ENCODE measurements at places on chromosomes 2 and 18.

DNA sequence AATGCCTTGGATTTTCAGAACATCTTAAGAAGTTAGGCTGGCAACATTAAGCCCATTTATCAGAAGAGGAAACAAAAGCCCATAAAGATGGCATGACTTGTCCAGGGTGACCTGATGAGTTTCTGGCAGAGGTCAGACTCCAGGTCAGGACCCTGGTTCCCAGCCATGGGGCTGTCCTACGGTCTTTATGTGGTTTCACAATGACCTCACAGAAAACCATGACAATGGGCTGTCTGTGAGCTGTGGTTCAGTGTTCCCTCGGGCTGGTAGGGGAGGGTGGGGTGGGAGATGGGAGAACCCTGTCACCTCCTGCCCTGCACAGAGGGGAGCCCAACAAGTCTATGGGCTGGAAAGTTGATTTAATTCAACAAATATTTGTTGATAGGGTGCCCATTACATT lies 101.8 kb downstream of the LOXHD1 start:
- no peak for DNase-seq

- DNase-seq, result no peak
Observed at GRCh38 chr2:79359419-79359818, 153.4 kb upstream of the CTNNA2 start.

DNA sequence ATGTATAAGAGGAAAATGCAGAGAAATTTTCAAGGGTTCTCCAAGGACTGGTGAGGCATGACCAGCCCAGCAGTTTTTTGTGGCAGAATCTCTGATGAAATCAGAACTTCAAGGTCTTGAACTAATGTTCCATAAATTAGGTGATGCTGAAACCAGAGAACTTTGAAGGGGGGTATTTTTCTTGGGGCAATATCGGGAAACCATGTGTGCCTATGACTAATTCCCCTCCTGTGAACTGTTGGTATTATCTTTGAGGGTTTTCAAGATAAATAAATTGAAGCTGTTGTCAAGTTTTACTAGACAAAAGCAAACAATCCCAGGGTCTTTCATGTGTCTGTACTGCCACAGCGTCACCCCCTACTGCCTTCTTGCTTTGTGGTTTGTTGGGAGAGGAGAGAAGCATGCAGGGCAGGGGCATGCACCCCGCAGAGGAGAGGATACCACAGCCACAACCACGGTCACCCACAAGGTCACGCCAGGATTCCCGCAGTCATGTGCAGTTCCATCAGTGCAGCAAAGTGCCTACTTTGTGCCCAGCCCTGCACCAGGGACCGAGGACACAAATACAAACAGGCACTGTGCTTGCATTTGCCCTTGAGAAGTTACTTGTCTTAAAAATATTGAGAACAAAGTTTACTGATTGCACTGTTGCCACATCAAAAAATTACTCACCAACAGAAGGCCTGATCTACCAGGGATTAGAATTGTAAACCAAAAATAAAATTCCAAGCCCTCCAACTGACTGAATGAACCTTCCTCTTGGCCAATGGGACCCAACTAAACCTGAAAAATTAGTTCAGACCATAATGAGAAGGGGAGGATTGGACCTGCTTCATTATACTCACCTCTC lies 413.3 kb upstream of the TRIB2 start:
- no peak for DNase-seq

- no peak for DNase-seq
Observed at GRCh38 chr2:159895258-159896065, 97.5 kb upstream of the CD302 start.

DNA sequence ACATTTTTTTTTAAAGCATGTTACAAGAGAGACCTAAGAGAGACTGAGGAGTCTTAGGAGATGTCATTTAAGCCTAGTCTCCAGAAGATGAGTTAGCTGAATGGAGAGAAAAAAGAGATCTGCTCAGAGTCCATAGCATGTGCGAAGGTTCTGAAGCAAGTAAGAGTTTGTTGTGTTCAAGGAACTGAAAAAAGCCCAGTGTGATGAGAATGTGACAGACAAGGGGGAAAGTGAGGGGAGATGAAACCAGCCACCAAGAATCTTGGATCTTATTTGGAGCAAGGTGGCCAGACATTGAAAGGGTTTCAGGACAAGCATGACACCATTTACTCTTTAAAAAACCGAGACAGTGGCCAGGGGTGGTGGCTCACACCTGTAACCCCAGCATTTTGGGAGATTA lies 5.2 kb upstream of the MOB1A start:
- DNase-seq, result no peak

DNA sequence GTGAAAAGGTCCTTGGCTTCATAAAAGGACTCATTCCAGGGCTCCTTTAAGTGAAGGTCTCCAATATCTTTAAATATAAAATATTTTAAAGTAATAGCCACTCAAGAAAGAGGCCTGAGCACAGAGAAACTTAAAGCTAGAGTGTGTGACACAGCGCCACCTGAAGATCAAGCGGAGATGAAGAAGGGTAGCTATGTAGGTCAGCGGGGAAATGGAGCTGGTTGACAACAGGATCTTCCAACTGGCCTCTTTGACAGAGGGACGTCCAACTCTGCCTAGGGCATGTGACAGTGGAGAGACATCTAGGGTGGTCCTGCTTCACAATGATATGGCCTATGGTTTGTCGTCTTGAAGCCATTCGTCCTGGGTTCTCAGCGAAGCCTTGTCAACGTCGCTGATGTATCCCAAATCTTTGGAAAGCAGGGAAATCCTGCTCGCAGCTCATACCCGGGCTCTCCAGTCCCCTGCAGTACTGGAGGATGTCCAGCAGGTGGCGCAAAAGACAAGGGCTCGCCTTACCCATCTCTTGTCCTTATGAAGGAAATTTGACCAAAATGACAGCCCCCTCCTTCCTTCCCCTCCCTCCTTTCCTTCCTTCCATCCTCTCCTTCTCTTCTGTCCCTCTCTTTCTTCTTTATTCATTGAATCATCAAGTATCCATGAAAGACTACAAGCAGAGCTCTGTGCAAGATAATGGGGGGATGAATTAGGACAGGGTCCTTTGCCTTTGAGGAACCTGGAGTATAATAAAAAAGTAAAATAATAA lies 59.6 kb downstream of the LONRF2 start:
- DNase-seq, result peak; percentile 60

- no peak for DNase-seq
Observed at GRCh38 chr2:74725287-74725686, 71.2 kb downstream of the SEMA4F start.

DNA sequence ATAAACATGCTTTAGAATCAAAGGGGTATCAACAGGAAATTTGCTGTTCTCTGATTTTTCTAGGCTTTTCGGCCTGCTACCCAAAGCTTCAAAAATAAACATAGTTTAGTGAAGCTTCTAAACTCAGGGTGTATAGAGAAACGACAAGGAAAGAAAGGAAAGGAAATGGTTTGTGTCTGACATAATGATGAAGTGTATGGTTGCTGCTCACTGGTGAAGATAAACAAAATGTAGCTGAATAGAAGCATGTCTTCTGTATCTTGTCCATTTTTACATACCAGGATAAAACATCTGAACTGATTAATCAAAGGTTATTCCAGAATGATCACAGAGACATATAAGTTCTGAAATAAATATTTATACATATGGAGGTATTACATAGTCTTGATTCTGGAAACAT lies 1324.6 kb upstream of the NRXN1 start:
- DNase-seq, result no peak

- DNase-seq, result no peak
Observed at GRCh38 chr18:6949800-6950586, 167.6 kb downstream of the LAMA1 start.

GRCh38 chr2:95060446-95061118 lies 35.1 kb downstream of the MAL start:
- no peak for DNase-seq

DNA sequence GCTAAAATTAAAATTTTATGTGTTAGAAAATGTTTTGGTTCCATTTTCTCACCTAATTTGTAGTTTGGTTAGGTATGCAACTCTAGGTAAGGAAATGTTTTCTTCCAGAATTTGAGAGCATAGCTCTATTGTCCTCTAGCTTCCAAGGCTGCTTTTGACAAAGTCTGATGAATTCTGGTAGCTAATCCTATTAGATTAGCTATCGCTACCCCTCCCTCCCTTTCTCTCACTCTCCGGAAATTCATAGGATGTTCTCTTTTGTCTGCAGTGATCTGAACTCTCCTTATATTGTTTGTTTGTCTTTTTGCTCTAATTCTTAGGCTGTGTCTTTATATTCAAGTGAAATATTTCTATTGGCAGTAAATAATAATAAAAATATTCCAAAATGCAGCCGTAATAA lies 382.9 kb downstream of the DCC start:
- no peak for DNase-seq

DNA sequence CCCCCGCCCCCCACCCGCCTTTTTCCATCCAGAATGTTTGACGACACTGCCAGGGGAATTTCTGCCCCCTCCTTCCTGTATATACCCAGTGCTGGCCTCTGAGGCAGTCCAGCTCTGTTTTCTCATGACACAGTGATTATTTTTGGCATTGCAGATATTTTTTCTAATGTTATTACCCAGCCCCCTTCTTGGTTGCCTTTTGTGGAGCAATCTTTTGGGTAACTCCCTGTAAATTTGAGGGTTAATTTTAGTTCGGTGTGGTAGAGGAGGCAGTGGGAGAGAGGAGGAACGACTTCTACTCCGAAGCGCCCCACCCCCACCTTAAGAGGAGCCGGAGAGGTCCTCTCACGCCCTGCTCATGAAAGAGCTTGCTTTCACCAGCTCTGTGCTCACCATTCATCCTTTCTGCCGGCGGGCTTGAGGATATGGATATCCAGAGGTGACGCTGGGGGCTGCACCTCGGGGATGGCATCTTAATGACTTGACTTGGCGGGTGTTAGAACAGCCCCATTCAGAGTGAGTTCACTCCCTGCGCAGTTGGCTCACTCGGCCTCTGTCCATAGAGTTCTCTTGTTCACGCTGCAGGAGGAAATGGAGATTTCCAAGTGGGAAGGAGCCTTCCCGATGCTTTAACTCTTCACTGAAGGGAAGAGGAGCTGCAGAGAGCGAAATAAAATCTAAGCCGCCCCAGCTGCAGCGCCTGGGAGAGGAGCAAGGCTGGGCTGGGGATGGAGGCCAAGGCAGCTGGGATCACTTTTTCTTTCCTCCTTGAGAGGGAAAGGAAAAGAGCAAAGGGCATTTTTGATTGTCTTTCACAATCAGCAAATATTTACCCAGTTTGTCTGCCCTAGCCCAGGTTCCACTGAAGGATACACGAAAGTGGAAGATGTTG lies 38.4 kb downstream of the EPAS1 start:
- no peak for DNase-seq

- no peak for DNase-seq
Observed at GRCh38 chr2:161571051-161571429, 53.2 kb upstream of the SLC4A10 start.

- no peak for DNase-seq
Observed at GRCh38 chr2:3034396-3034795, 343.2 kb downstream of the EIPR1 start.

- DNase-seq, result no peak
Observed at GRCh38 chr2:156649596-156649995, 213.4 kb downstream of the GPD2 start.

GRCh38 chr2:217753460-217754200 lies 249.2 kb downstream of the TNS1 start:
- DNase-seq, result no peak

DNA sequence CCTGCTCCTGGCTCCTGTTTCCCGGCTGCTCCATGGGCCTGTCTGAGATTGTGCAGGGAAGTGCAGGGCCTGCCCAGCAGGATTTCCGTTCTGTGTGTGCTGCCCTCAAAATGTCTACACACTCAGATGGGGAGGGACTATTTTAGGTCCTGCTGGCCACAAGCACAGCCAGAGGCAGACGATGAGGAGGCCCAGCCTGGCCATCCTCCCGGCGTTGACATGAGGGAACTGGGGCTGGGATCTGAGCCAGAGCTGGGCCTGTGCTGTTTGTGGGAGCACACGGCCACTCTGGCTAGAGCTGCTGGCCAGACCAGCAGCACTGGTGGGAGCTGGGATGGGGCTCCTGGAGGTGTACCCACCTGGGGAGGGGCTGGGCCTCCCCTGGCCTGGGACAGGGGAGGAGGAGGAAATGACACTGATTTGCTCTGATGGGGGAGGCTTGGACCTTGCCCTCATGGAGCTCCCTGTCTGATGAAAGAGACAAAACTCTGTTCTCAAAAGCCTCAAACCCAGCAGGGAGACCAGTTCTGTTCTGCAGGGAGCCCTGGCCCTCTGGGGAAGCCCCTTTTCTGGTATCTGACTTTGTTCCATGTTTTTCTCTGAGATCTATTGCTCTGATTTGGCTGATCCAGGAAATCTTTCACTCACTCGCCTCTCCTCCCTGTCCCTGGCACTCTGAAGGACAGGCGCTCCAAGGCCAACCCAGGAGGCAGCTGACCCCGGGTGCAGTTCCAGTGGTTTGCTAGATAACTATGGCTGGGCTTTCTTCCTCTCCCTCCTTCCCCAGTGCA lies 161.8 kb downstream of the DYSF start:
- DNase-seq, result no peak

DNA sequence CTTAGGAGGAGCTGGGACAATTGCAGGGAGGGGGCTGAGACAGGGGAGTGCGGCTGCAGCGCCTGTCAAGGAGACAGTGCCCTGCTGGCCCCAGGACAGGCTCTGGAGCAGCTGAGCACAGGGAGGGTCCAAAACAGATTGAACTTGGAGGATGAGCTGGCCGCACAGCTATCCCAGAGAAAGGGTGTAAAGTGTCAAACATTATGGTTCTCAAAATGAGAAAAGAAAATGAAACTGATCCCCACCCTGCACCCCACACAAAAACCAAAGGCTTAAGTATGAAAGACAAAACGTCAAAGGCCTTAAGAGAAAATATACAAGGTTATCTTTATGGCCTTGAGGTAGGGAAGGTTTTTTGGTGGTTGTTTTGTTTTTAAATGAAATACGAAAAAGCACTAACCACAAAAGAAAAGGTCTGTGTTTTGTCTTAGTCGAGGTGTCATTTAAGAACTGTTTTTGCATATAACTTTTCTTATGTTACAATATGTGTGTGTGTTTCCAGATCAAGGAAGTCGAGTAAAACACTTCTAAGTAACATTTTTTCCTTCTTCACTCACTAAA lies 111.8 kb downstream of the HDAC4 start:
- no peak for DNase-seq

DNA sequence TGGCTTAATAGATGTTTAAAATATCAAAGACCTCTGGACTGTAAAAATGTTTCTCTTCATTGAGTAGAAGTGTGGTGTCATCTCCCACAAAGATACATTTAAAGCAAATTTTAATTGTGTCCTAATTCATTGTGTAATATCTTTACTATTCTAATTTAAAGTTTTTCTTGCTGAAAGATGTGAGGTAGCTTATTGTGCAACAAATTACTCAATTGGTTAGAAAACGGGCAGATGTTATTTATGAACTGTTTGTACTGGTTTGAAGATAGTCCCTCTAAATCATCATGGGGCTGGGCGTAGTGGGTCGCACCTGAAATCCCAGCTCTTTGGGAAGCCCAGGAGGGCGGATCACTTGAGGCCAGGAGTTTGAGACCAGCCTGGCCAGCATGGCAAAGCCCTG lies 65.3 kb downstream of the CYBRD1 start:
- no peak for DNase-seq

DNA sequence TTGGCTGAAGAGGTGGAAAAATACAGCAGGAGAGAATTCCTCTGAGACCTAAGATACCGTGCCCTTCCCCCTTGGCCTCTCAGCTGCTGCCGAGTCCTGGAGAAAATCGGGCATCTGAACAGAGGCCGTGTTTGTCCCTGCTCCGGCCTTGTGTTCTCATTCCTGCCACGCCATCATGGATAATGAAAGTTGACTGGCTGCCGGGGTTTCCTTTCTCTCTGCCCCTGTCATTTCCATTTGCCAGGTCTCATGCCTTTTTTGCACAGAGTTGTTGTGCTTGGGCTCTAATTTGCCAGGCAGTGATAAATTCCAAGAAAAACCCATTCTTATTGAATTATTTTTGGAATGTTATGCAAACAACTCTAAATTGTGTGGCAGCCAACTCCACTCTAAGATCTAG lies 496.9 kb upstream of the TNP1 start:
- DNase-seq, result no peak
